Femur (tissue), 1 donor: ENCODE measurements at places on chromosomes 6 and 20.

GRCh38 chr20:11323816-11324215, 593.9 kb upstream of the BTBD3 start:
- no peak for DNase-seq

DNA sequence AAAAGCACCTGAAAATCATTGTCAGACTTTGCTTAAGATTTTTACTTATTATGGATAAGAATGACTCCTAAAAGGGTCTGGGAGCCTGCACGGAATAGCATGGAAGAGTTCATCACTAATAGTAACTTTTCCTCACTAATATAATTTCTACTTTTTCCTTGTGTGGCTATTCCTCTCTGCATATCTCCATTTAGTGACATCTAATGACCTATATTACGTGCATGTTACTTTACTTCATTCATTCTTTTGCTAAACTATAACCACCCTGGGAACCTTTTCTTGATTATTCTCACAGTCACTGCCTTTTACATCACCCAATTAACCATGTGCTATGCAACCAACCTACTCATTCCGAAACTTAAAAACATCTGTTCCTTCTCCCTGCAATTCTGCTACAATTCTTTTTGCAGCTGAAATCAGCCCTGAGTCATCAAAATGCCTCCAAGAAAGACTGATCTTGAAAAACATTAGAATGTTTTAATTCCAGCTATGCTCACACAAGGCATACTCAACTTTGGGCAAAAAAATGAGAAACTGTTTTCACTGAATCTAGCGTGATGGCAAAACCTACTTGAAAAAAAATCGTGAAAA, 313.3 kb downstream of the RNGTT start:
- no peak for DNase-seq

DNA sequence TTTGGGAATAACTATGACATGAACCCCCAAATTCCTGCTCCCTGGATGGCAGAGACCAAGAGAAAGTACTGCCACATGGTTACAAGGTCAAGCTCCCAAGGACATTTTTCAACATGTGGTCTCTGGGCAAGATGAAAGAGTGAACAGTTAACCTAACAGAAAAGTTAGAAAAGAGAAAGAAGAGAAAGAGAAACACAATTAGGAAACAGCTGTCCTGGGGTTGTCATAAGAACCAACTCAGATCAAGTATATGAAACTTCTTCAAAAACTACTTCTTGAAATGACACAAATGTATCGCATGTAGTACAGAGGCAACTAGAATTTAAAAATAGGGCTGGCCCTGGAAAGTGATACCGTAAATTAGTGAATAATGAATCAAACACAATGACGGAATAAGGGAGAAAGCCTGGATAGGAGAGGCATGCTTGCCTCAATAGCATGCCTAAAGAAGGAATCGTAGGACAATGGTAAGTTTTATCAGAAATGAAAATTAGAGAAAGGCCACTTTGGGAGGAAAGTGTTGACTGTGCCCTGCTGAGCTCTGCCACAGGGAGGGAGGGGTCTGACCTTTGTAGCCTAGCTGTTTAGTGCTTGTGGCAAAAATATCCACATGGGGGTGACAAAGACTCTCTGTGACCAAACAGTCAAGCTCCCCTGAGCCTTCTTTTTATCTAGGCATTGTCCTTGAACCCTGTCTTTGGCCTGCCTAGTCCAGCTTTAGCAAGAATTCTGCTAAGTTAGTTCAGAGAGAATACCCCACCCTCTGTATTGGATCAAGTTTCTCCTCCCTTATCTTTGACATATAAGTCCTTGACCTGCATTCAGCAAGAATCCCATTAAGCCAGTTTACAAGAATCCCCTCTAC, 4.3 kb upstream of the DCBLD1 start:
- no peak for DNase-seq

GRCh38 chr6:161153725-161154124, 120.1 kb downstream of the AGPAT4 start:
- no peak for DNase-seq

DNA sequence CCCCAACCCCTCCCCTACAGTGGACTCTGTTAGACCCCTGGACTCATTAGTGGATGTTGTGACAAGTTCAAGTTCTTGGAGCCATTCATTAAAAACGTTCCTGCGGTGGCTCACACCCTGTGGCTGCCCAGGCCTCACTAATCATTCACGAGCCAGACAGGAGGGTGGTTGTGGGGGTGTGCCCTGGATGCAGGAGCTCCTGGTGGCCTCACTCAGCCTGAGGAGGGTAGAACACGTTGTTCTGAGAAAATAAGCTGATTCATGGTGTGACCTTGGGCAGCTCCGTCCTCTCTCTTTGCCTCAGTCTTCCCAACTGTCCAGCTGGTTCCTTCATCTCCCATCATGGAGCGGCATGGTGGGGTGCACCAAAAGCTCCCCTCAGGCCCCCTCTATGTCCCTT, 16.7 kb downstream of the SLC13A3 start:
- DNase-seq: no peak

DNA sequence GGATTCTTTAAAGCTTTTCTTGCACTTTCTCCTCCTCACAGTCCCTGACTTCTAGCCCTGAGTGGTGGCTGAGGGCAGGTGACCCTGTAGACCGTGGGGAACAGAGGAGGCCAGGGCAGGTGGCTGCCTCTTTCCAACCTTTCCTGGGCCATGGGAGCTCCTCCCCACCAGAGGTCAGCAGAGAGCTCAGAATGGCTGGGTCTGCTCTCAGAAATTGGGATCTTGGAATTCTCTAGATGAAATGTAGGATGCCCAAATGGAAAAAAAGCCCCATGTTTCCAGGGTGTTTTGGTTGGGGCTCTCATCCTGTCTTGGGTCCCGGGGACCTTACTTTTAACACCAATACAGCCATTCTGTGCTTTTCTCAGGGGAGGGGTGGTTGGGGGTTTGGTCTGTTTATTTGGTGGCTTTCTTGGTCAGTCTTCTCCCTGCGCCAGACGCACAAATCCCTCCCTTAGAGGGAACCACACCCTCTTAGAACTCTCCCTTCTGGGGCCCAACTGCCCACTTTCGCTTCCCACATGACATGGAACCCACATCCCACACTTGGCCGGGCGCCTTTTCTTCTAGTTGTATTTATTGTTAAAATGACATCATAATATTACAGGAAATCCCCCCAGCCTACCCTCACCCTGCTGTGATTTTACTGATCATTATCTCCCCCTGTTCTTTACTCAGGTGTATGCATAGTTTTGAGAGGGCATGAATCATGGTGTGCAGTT, 17.9 kb downstream of the GNAS start:
- peak; percentile 80 for DNase-seq

DNA sequence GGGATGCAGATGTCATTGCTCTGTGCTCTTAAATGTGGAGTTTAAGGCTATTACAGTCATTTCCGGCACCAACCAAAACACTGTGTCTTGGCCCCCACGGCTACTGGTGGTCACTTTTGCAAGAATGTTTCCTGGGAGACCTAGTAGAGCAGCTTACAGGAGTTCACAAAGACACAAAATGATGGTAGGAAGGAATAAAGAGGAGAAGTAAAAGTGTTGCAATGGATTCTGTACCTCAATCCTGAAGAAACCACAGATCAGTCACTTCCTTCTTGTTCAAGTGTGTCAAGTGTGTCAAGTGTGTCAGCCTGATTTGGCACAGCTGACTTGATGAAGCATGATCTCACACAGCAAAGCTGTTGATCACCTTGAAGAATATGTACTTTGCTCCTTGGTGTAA, 344.0 kb downstream of the PLCB1 start:
- no peak for DNase-seq

GRCh38 chr6:50272611-50273010, 222.9 kb upstream of the DEFB112 start:
- DNase-seq: no peak

DNA sequence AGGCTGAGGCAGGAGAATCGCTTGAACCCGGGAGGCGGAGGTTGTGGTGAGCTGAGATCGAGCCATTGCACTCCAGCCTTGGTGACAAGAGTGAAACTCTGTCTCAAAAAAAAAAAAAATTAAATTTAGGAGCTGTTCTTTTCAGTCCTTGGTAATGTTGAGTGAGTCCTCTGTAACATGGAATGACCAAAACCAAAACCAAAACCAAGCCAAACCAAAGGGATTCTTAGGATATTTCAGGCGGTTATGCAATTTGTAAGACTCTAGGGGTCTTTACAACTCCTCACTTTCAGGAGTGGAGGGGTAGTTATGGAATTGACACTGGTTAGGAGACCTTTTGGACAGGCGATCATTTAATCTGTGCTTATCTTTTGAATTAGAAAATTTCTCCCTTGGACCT, 15.8 kb downstream of the TIAM2 start:
- no peak for DNase-seq

DNA sequence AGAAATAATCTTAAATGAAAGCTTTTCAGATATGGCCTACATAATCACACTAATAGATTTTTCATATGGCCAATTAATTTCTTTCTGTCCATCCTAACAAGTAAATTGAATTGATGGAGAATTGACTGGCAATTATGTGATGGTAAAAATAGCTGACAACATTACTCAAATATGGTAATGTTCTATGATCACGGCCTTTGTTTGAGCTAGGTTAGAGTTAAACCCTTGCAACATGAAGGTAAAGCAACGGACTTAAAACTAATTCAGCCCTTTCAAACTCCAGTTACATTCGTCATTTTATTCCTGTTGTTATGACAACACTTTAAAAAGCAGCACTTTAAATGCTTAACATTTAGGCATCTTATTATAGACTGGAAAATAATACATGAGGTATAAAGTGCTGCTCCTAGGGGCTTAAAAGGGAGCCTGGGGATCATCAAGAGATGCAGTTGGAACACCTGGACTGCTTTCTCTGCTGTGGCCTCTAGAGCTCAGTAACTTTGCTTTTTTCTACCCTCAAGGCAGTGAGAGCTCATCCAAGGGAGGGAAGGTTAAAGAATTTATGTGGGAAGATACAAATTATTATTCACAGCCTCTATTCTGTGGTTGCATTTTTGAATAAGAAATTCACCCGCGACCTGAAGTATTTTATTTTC, 46.9 kb downstream of the RIPOR2 start:
- DNase-seq: no peak

- no peak for DNase-seq
Observed at GRCh38 chr6:67300430-67301040, 1334.5 kb upstream of the ADGRB3 start.

GRCh38 chr6:165956874-165957273, 210.8 kb downstream of the TBXT start:
- DNase-seq: no peak

DNA sequence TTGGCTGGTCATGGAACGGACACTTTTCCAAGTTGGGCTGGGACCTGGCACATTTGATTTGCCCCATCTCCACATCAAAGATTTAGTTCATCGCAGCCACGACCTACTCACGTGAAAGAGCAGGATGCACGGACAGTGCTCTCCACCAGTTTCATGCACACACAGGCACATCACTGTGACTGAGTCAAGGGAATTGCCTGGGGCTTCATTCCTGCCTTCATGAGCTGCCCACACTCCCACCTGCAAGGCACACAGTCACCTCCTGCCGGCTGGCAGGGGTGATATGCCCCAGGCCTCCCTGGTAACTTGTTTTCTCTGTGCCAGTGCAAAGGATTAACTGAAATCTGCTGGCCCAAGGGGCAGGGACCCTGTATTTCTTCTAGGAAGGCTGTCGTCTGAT, 23.3 kb upstream of the CST1 start:
- no peak for DNase-seq

- DNase-seq: no peak
Observed at GRCh38 chr6:12324099-12324498, 33.9 kb downstream of the EDN1 start.

GRCh38 chr6:34129753-34130152, 16.1 kb downstream of the GRM4 start:
- DNase-seq: no peak

DNA sequence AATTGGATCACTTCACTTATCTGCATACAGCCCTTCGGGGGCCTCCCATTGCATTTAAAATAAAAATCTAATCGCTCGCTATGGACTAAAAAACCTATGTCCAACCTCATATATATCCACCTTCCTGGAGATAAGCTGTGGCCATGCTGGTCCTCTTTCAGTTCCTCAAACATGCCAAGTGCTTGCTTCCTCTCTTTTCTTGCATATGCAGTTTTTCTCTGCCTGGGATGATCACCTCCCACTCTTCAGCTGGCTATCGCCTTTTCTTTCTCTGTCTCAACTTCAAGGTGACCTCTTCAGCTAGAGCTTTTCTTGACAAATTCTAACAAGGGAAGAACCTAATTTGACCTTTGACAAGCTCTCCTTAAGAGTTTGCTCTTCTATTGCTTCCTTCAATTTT, 5.6 kb upstream of the TFB1M start:
- no peak for DNase-seq

DNA sequence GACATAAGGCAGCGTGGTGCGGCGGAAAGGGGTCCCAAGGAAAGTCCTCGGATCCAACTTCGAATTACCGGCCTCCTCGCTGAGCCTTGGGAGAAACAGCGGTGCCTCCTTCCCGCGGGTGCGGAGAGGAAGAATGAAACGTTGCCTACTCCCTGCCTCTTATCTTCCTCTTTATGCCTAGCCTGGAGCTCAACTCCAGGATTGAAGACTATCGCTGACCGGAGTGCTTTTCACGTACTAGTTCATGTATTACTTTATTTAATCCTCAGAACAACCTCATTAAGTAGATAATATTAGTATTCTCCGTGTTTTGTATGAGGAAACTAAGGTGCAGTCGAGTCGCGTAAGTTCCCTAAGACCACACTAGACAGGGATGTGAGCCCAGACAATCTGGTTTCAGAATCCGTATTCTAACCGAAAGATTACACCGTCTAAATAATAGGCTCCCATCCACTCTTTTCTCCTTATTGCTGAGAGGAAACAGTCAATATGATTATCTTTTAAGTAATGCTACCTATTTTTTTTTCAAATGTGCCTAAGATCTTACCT, 793 bp upstream of the PDSS2 start:
- no peak for DNase-seq

DNA sequence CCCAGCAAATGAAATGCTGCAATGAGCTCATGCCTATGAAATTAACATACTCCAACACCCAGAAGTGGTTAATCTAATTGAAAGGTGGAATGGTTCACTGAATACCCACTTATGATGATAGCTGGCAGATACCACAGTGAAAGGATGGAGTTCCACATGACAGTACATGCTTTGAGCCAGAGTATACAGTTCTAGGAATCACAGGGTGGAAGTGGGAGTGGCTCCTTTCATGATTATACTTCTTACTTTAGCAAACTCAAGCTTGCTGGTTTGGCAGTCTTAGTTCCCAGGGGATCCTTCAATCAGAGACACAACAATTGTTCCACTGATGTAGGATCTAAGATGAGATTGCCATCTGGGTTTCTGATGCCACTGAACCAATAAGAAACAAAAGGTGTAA, 21.5 kb downstream of the CD164 start:
- no peak for DNase-seq

DNA sequence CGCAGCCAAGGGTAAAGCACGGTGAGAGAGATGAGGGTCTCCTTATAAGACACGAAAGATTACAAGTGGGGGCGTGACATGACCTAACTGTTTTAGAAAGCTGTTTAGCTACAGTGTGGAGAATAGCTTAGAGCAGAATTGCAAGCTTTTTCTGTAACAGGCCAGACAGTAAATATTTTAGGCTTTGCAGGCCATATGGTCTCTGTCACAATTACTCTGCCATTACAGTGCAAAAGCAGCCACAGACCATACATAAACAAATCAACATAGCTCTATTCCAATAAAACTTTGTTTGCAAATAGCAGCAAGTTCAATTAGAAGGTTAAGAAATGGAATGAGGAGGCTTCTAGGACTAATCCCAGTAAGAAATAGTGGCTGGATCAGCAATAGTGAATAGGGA, 16.8 kb downstream of the PGM3 start:
- no peak for DNase-seq
